LHCN-M2 (cell line): ENCODE measurements at places on chromosomes 13 and 19. TPM values are rescaled to one million over a fixed set of nuclear protein-coding genes. Genes with fewer than 3 reads are reported as not detected.

The NPAS1 gene
- 1.0 and 1.9 TPM in 2 replicates for total RNA-seq

The YJU2 gene
- 16.8 and 24.2 TPM in 2 replicates for total RNA-seq

The ABHD13 gene
- 5.8 and 6.9 TPM in 2 replicates for total RNA-seq

The CD79A gene
- 0.23 and 0.64 TPM in 2 replicates for total RNA-seq

The FAM216B gene
- not detected in 2 replicates for total RNA-seq

The NLRP5 gene
- not detected in 2 replicates for total RNA-seq

The RPS15 gene
- total RNA-seq, result 2,358 and 3,266 TPM in 2 replicates

The UFM1 gene
- total RNA-seq, result 69.5 and 69.7 TPM in 2 replicates

The SYNE4 gene
- total RNA-seq, result 0.23 TPM in 1 of 2 replicates, not detected in the other

The MAG gene
- not detected in 2 replicates for total RNA-seq

The ZFP30 gene
- 19.1 and 21.3 TPM in 2 replicates for total RNA-seq

The PALM gene
- total RNA-seq, result 2.2 and 2.3 TPM in 2 replicates
